ENCODE measurements at places on chromosomes 11 and 22.

DNA sequence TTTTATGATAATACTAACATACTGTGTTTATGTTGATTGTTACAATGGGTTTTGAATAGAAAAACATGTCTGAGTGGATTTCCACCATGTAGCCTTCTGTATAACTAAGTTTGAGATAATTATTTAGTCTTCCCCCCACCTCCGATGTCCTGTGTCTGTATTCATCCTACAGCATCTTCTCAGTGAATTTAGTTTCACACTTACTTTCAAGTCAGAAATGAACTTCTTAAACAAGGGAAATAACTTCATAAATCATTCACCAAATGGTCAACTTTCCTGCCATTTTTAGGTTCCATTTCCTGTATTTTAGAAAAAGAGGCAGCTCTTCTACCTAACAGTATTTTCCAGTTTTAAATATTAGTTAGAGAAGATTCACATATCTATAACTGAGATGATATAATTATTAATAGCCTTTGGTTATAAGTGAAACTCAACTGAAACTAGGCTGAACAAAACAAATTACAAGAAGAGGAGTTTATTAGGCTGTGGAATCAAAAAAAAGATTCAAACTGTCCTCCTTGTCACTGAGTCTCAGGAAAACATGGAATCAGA is 3.5 kb downstream of the OR51B5 start:
- DNase-seq, result no peak

GRCh38 chr22:47110817-47111443 is 348.5 kb downstream of the TBC1D22A start:
- no peak for DNase-seq

DNA sequence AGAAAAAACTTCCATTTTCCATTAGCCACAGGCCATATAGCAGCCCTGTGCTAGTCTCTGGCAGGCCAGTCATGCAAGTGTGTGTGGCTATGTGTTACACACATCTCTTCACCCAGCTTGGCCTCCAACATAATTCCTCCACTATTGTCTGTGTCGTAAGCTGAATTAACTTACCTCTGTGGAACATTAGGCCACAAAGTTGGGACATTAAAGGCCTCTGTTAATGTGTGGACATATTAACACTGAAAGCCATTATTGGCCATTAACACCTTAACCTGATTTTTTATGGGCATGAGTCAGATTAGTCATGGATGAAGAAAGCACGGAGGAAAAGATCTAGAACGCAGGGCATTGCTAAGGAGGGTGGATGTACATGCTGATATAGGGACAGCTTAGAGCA is 100.1 kb downstream of the DBX1 start:
- DNase-seq, result no peak

DNA sequence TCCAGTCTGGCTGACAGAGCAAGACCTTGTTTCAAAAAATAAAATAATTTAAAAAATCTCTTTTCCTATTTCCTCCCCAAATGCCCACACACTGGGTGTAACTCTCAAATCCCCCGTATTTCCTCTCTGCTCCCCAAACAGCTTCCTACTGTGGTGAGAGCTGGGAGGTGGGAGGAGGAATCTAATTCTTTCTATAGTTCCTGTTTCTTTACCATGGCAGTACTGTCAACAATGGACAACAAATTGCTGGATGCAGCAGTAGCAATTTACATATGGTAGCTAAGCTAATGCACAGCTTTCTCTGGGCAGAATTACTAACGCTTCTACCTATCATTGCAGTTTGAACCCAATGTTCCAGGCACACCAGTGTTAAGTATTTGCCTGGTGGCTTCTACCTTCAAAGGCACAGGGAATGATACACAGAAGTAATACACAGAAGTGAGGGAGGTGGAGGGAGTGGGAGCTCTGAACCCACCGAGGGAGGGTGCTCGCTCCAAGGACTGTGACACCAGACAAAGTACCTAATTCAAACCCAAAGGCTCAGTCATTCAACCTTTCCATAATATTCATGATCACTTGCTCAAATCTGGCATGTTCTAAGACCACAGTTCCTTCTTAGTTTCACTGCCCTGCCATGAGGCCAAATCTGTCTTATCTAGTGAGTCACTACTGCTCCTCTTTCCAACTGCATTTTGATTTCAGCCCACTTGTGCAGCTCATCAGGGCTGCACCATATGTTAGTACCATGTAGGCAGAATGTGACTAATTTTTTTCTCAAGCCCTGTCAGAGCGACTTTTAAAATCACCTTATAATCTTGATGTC is 37.9 kb downstream of the CELF1 start:
- DNase-seq, result peak; percentile 73

GRCh38 chr11:5967708-5968107 is 586 bp downstream of the OR56A5 start:
- no peak for DNase-seq

DNA sequence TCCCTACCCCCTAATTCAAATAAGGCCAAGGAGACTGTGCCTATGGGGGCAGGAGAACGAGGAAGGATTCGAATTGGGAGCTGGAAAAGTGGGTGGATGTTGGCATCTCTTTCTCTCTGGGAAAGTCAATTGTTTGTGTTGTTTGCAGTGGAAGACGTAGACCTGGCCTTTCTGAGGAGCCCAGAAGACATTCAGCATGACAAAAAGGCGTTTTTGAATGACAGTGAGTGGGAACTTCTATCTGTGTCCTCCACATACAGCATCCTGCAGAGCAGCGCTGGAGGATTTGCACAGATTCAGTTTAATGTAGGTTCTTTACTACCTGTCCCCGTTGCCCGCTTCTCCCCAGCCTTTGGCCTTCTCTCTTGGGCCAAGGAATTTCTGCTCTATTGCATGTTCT is 28.2 kb downstream of the HTR3B start:
- no peak for DNase-seq

GRCh38 chr22:47116426-47117341 is 354.2 kb downstream of the TBC1D22A start:
- DNase-seq, result no peak

DNA sequence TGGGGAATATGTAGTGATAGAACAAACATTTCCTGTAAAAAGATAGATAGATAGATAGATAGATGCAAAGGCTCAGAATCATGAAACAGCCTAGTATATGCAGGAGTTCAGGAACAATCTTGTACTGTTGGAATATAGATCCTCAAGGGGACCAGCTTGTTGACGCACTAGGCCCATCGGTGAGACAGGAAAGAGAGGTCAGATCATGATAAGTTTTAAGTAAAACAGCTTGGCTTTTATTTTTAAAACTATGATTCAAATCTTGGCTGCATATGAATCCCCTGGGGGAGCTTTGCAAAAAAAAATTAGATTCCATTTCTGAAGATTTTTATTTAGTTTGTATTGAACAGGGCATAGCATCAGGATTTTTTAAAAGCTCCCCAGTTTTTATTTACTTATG is 185.8 kb downstream of the TRPC6 start:
- DNase-seq, result no peak

- no peak for DNase-seq
Observed at GRCh38 chr22:20019661-20020532, 1.0 kb upstream of the TANGO2 start.

GRCh38 chr22:31474743-31475142 is 14.9 kb downstream of the EIF4ENIF1 start:
- no peak for DNase-seq

GRCh38 chr22:39960791-39961746 is 872 bp downstream of the TMA7B start:
- DNase-seq, result peak; percentile 88

- peak; percentile 36 for DNase-seq
Observed at GRCh38 chr11:12110714-12111548, 541 bp downstream of the MICAL2 start.

DNA sequence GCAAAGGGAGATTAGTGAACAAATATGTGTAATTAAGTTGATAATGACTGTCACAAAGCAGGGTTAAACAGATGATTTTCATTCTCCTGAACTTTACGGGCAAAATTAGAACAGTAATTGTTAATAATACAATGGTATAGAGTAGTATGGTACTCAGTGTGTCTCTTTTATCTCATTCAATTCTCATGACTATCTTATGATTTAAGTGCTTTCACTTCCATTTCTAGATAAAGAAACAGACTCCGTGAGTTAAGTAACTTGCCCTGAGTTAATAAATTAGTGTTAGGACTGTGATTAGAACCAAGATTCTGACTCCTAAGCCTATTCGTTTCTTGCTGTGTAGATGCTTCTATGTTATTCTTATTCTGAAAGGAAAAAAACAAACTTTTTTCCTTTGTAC is 22.0 kb downstream of the PIH1D2 start:
- no peak for DNase-seq

- DNase-seq, result no peak
Observed at GRCh38 chr11:80595011-80595410, 1154.2 kb upstream of the TENM4 start.

- no peak for DNase-seq
Observed at GRCh38 chr11:111540937-111541253, 375 bp downstream of the LAYN start.

- no peak for DNase-seq
Observed at GRCh38 chr11:111285189-111286091, 12.9 kb upstream of the POU2AF3 start.

DNA sequence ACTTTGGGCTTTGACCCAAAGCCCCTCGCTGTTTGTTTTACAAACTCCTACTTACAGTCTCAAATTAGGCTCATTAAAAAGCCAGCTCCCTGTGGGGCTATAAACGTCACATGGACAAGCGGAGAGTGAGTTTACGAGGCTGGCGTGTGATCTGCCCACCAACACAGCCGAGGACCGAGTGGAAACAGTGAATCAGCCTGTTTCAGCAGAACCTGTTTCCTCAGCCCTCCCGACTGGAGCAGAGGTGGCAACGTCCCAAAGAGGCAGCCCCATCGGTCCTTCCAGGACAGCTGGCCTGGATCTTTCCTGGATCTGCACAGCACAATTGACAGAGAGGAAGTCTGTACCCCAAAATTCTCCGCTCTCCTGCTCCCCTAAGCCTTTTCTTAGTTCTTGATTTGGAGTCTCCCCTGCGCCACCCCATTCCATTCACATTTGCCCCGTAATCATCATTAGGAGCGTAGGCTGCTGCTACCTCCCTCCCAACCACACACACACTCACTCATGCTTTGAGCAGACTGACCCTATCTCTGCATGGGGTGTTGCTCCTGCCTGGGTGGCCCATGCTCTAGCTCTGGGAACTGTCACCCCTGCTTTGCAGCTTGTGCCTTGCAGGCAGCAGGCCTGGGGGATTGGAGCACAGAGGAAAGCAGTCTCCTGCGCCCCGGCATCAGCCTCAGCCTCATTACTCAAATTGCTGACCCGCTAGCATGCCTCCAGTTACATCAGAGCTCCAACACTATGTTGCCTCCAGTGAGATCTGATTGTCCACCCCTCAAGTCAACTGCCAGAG is 117.8 kb downstream of the NAT10 start:
- DNase-seq, result no peak

GRCh38 chr11:98230678-98231077 is 790.1 kb upstream of the CNTN5 start:
- no peak for DNase-seq

- no peak for DNase-seq
Observed at GRCh38 chr22:38383417-38383816, 66.2 kb upstream of the CSNK1E start.

GRCh38 chr11:94968334-94968958 is 4.9 kb downstream of the CWC15 start:
- no peak for DNase-seq

GRCh38 chr11:111788051-111788450 is 21.9 kb upstream of the PPP2R1B start:
- DNase-seq, result no peak

DNA sequence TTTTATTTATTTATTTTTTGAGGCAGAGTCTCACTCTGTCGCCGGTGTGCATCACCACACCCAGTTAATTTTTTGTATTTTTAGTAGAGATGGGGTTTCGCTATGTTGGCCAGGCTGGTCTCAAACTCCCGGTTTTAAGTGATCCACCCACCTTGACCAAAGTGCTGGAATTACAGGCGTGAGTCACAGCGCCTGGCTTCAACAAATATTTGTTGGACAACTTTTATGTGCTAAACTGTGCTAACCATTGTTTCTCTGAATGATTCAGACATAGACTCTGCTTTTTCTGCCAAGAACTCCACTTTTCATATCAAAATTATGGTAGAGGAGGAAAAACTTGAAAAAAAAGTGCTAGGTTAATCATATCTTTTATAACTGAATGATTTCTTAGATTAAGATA is 36.3 kb downstream of the MMP7 start:
- no peak for DNase-seq

- DNase-seq, result no peak
Observed at GRCh38 chr11:64291752-64292459, 804 bp downstream of the KCNK4 start.

GRCh38 chr22:28869736-28870135 is 13.6 kb upstream of the ZNRF3 start:
- no peak for DNase-seq

DNA sequence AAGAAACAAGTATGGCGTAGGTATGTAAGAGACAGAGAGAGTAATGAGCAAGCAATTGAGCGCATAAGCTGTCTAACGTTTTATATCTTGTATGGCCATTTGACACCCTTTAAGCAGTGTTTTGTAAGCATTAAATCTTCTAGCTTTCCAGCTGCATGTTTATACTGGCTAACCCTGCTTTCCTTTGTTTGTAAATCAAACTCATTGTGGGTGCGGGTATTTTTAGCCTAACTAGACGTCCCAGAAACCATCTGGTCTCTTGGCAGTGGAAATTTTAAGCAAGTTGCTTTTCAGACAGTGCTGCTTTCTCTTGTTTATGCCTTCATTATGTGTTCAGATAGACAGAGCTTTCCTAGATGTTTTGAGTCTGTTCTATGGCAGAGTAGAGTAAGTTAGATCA is 73.5 kb downstream of the RNF169 start:
- no peak for DNase-seq

- no peak for DNase-seq
Observed at GRCh38 chr11:70699294-70700221, 301.2 kb downstream of the CTTN start.

DNA sequence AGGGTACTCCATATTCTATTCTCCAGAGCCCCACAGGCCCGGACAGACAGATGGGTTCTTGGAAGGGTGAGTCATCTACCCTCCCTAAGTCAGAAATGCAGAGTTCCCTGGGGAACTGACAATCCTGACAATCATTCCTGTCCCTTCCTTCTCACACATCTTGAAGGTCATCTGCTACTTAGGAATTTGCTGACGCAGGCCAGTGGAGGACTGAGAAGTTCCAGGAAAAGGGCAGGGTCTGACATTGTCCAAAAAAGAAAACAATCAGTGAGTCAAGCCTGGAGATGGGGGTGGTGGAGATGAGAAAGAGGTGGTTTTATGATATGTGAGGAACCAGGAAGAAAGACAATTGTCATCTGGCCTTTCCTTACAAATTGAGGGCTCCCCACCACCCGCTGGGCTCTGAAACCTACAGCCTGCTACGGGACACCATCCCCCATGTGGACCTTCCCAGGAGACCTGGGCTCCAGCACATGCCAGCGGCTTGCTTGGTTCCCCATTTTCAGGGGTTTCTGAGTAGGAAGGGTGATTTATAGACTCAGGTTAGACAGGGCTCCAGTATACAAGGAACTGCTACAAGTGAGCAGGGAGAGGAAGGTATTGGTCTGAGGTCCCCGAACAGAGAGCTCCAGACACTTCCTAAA is 12.9 kb downstream of the CD59 start:
- peak; percentile 12 for DNase-seq

DNA sequence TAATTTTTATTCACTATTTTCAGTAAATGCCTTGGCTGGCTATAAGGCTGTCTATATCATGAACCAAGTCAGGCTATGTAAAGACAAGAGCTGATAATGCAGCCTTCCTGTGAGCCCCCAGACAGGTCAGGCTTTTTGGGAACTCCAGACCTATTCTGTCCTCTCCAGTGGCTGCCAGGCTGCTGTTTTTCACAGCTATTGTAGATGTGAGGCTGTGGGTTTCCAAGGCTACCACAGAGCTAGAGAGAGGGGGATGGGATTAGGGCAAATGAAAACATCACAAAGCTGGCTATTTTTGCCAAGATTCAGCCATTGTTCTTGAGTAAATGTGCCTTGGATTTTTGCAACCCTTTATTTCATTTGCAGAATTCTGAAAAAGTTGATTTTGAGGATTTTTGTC is 55.7 kb upstream of the SORL1-AS1 start:
- no peak for DNase-seq

All from activated T-cell treated with anti-CD3 and anti-CD28 coated beads, Interleukin-2, amount 50 U/mL, for 72 hours (primary cell).